ENCODE measurements at places on chromosomes 13 and 19. TPM values are rescaled to one million over a fixed set of nuclear protein-coding genes. Genes with fewer than 3 reads are reported as not detected.
A peak's percentile ranks its signal among the peaks of the same experiment; 100 is the strongest.

CFD gene
- polyA plus RNA-seq, result 6.9 TPM

SHISA7 gene
- not detected for polyA plus RNA-seq

PLIN5 gene
- 0.29 TPM for polyA plus RNA-seq

FUZ gene
- polyA plus RNA-seq, result 4.5 TPM

DNA sequence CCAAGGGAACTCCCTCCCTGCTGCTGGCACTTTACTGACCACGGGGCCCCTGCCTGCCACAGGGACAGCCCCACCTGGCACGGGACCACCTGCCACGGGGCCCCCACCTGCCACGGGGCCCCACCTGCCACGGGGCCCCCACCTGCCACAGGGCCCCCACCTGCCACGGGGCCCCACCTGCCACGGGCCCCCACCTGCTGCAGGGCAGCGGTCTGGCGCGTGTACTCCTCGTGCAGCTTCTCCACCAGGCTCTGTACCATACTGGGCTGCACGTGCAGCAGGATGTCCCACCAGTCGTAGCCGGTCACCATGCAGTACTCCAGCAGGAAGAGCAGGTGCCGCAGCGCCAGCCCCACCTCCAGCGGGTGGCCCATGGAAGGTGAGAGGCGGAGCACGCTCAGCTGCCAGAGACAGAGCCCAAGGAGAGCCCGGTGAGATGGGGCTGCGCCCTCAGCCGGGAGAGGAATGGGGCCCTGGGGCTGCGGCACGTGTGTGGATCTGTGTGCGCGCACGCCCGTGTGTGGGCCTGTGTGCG is 16.1 kb downstream of the MED16 start:
- DNase-seq, result no peak

GRCh38 chr13:58994077-58994476 is 1169.7 kb downstream of the DIAPH3 start:
- no peak for DNase-seq

GRCh38 chr19:2244486-2244885 is 4.6 kb upstream of the AMH start:
- no peak for DNase-seq

DNA sequence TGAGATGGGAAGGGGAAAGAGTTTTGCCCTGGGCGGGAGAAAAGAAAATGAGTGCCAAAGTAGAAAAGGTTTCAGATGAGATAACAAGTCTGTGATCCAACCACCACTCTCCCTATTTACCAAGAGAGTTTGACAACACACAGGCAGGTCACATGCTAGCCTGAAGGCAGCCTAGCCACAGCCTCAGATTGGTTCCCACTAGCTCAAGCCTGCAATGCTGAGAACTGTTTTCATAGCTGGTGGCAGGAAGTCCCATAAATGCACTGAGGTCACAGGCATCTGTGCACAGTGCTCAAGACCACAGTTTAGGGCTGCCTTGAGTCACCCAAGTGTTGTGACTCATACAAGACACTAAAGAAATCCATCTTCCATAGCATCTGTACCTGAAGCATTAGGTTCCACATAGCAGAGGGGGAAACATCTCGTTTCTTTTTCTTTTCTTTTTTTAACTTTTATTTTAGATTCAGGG is 18.5 kb upstream of the POP4 start:
- peak; percentile 62 for DNase-seq

DNA sequence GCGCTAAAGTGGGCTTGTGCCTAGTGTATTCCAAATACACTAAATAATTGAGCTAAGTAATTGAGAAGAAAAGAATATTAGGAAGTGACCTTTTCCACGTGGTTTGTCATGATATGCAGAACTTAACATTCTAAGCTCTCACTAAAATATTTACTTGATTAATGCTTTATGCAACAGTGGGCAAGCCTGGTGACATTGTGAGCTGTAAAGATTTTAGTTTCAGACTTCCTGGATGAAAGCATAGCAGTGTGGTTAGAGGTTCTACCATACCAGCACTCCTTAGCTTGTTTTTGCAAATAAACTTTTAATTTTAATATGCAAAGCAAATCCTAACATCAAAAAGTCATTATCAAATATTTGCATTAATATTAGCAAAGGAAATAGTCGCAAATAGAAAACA is 1065.1 kb upstream of the SPRY2 start:
- no peak for DNase-seq

DNA sequence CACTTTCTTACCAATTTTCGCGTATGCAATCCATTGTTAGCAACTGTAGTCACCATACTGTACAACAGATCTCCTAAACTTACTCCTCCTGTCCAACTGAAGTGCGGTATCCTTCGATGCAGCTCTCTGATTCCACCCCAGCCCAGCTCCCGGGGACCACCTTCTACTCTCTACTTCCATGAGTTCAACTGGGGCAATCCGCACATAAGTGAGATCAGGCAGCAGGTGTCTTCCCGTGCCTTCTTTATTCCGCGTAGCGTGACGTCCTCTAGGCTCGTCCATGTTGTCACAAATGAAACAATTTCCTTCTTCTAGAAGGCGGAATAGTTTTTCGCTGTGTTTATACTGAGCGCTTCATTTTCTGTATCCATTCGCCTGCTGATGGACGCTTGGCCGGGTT is 8.4 kb downstream of the LILRB1 start:
- DNase-seq, result no peak

DNA sequence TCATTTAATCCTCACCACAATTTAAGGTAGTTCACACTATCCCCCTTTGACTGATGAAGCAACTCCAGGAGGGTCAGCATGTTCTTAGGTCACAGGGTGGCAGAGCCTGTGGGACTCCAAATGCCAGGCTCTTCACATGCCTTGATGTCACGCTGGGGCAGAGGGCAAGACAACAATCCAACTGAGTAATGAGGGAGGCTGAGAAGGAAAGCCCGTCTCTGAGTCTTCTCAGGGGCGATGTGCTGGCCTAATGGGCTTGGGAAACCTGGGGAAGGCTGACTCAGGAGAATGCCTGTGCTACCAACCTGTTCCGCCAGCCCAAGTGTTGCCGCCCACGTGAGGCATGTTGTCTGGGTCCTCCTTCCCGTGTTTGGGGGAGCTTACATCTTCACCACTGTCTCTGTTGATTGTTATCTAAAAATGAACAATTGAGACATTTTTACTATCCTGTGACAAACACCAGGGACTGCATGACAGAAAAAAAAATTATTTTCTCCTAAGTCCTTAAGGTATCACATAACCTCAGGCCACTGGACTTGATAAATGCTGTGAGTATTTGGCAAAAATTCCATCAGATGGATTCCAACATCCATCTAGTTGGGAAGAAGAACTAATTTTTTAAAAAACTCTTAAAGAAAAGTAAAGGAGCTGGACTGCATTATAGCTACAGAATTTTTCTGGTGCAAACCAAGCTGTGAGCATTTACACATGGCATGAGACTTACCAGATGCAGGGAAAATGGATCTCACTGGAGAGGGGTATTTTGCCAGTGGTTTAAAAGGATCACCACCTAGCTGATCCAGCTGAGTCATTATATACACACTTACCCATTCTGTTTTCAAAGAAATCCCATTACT is 157.5 kb downstream of the RGCC start:
- DNase-seq, result no peak

- no peak for DNase-seq
Observed at GRCh38 chr13:32029684-32030083, 1.9 kb upstream of the FRY start.

DNA sequence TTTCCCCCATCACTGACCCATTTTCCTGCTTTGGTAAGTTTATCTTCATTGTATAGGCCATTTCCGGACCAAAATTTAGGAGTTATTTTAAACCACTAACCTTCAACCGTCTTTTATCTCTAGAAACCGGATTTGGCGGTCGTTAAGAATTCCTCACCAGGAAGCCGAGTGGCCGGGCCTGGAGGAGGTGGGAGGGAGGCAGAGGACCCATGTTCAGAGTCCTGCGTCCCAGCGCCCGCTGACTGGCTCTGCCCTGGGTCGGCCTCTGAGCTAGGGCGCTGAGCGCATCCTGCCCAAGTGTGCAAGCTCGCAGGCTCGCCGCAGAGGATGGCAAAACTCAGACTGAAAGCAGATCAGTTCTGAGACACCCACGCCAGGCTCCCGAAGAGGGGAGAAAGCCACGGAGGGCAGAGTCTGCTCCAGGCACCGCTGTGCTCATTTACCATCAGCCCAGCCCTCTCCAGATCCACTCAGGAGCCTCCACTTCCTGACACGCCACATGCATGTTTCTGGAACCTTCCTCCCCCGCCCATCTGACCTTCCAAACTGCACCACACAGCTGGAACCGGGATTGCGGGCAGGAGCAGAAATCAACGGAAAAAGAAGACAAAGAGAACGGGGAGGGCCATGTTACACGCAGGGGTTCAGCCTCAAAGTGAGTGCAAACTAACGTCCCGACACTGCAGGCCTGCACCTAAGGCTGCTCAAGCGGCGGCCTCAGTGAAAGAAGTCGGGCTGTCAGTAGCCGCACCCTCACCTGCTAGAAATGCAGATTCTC is 8.3 kb downstream of the COL4A1 start:
- no peak for DNase-seq

GRCh38 chr19:20661150-20661819 is at the start of gene ZNF626:
TSS of gene ZNF626 (minus strand) at chr19:20661571. CDS start at chr19:20661446, 125 bp downstream.
- peak; percentile 89 for DNase-seq

DNA sequence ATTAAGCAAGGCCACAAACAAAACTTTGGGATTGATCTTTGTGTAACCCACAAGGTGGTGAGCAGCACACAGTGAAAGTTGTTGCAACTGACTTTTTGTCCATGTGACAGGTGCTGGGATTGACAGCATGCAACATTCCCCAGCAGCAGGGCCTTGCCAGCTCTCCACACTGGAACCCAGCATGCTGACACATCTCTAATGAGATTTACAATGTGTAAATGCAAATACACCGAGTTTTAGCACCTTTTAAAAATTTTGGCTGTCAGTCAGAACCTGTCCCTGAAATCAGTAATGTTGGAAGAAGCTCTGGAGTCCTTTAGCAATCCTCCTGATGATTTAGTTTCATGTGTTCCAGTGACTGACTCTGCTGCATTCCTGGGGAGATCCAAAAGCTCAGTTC is 16.5 kb upstream of the PCDH8 start:
- DNase-seq, result no peak

DNA sequence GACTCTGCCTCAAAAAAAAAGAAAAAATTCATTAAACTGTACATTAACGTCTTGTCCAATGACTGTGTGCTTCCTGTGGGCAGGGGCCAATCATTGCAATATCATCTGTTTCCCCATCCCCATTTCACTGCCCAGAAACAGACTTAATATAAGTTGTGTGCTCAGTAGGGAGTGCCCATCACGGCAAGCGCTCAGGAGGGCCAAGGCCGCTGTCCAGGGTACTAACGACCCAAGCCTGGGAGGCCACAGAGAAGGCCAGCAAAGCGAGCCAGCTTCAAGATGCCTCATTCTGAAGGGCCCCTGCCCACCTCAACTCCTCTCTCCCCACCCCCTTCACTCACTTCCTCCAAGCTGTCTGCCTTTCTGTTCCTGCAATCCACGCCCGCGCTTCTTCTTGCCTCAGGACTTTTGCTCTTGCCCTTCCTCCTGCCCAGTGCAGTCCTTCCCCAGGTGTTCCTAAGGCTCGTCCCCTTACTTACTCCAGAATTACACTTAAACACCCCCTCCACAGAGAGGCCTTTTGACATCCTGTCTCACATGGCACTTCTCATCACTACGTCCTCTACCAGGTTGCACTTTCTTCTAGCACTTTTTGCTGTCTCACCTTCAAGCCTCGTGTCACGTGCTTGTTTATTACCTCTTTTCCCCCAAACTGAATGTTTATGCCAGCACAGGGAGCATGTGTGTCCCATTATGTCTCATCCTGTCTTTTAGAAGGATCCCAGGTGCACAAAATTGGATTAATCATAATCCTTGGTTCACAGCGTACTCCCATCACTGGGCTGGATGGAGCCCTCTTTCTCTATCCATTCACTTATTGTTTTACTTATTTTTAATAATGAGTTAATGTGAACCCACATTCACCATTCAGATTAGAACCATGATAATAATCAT is 11.3 kb upstream of the POU2F2 start:
- DNase-seq, result no peak

Data from CD8-positive, alpha-beta memory T cell (primary cell).